Posterior vena cava (tissue), 2 donors: ENCODE measurements at places on chromosomes 4 and X. TPM values are rescaled to one million over a fixed set of nuclear protein-coding genes. Genes with fewer than 3 reads are reported as not detected.
A peak's percentile ranks its signal among the peaks of the same experiment; 100 is the strongest.

The BMP15 gene
- not detected for total RNA-seq

The TEC gene
- 4.6 TPM for total RNA-seq

The TBX22 gene
- total RNA-seq: not detected

The TCEAL7 gene
- total RNA-seq: 7.5 TPM

The SPATA4 gene
- not detected for total RNA-seq

The LINC00632 gene
- total RNA-seq: 742 TPM

The FAM9C gene
- total RNA-seq: not detected

The ITGB1BP2 gene
- total RNA-seq: 9.3 TPM

The LEF1 gene
- total RNA-seq: 2.3 TPM

The PABPC5 gene
- 3.5 TPM for total RNA-seq

DNA sequence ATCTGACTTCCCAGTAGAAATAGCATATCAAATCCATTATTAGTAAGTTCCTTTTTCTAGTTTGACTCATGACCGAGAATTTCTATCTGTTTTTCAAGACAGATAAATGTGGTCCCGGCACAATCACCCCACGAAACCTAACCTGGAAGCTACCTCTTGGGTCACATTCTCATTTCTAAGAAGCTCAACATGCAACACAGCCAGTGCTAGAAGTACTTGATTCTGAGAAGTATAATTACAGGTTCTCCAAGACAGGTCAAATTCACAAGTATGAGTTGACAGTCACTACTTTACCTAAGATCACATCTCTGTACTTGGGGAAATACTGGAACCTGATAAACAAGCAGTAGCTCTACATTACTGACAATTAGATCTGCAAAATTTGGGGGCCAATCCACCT is 54.0 kb upstream of the PLAC1 start:
- no peak for DNase-seq

DNA sequence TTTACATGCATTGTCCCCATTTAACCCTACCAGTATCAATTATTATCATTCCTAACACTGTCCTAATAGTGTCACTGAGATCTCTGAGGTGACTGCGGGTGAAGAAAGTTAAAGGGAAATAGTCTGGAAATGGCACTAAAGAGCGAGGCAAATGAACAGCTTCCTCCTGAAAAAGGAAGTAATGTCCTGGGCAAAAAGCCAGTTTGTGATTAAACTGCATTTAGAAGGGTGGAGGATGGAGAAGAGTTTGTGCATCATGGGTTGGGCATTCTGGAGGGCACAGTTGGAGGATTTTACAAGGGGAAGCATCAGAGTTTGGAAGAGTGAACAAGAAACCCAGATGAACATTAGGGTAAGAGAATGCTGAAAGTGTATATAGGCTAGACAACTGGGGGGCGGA is 60.5 kb upstream of the SLC25A4 start:
- DNase-seq: no peak

GRCh38 chr4:180682776-180683175 is 1560.4 kb upstream of the TENM3 start:
- no peak for DNase-seq

DNA sequence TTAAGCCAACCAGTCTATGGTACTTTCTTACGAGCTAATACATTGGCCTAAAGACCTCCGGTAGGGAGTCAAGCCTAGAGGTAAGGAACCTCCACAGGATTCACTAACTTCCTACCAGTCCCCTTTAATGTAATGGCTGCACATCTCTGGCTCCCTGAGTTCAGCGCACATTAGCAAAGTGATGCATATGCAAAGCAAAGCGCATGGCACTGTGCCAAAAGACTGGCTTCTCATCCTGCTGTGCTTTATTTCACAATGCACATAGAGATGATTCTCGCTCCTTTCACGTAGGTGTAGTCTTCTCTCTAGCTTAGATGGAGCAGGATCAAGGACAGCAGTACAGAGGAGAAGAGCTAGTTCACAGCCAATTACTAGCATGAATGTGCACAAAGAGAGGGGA is 14.6 kb upstream of the CLTRN start:
- DNase-seq: no peak

DNA sequence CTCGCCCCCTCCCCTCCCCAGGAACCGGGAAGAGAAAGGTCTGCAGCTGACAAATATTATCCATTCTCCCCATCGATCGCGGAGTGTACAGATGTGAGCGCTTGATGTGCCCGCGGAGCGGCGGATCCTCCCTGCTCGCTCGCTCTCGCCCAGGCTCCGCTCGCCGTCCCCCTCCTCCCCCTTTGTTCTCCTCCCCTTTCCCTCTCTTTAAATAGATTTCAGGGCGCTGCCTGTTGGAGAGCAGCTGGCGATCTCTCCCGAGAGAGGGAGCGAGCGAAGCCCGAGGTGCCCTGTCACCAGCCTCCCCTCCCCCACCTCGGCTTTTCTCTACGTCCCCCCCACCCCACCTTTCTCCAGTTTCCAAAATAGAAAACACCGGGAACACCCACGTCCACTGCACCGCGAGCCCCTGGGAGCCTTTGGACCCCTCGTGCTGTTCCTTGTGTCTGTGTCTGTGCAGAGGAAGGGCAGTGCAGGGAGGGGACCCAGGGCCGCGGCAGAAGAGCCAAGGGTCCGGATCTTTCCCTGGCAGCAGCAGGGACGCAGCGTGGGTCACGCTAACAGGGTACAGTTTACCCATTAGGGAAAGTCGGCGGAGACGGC is 56.6 kb upstream of the BCOR start:
- peak; percentile 73 for DNase-seq

GRCh38 chr4:90198086-90198847 is 71.1 kb downstream of the CCSER1 start:
- no peak for DNase-seq

DNA sequence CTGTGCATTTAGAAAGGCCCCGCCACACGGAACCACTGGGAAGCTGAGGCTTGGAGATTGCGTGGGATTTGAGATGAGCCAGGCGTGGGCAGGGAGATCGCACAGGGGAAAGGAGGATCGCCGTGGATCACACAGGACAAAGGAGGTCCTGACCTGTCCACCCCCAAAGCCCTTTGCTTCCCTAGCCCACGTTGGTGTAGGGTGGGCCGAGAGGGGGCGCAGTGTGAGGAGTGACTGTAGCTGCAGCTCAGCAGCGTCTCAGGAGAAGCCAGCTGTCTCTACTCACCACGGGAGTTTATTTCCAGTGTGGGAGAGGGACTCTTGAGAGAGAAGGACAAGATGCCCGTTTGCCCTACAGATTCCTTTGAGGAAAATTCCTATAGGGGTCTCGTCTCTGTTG is 62.1 kb downstream of the TBL1X start:
- no peak for DNase-seq

GRCh38 chrX:103687696-103688201 is 1.2 kb upstream of the MORF4L2 start:
- DNase-seq: peak; percentile 84

- DNase-seq: no peak
These were observed 33.9 kb downstream of the SPRY1 start for GRCh38 chr4:123430501-123430900.

DNA sequence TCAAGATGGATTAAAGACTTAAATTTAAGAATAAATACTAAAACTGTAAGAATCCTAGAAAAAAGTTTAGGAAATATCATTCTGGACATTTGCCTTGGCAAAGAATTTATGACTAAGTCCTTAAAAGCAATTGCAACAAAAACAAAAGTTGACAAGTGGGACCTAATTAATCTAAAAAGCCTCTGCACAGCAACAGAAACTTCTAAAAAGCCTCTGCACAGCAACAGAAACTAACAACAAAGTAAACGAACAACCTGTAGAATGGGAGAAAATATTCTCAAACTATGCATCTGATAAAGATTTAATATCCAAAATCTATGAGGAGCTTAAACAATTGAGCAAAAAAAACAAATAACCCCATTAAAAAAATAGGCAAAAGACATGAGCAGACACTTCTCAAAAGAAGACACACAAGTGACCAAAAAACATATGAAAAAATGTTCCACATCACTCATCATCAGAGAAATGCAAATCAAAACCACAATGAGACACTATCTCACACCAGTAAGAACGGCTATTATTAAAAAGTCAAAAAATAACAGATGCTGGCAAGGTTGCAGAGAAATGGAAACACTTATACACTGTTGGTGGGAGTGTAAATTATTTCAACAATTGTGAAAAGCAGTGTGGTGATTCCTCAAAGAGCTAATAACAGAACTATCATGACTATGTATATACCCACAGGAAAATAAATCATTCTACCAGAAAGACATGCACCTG is 5.5 kb upstream of the OPRPN start:
- DNase-seq: no peak

DNA sequence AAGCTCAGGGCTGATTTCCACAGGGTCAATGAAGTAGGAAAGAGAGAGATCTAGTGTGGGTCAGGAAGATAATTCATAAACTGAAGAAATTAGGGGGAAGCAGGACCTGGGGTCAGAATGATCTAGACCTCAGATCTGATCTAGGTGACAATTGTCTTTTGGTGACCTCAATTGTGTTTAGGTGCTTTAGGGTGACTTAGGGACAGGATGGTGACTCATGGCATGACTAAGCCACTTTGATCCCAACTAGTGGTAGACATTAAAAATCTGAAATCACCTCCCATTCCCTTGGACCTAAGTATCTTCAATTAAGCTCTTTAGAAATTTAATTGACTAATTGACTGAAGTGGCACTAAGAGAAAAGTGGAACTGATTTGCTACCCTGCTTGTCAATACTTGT is 36.7 kb upstream of the GRXCR1 start:
- DNase-seq: no peak

GRCh38 chrX:111083081-111083480 is 12.9 kb upstream of the PAK3 start:
- no peak for DNase-seq

- DNase-seq: no peak
These were observed 421.4 kb upstream of the CPXCR1 start for GRCh38 chrX:88325634-88326033.

- no peak for DNase-seq
These were observed 58.9 kb downstream of the PLAC1 start for GRCh38 chrX:134599184-134599914.

DNA sequence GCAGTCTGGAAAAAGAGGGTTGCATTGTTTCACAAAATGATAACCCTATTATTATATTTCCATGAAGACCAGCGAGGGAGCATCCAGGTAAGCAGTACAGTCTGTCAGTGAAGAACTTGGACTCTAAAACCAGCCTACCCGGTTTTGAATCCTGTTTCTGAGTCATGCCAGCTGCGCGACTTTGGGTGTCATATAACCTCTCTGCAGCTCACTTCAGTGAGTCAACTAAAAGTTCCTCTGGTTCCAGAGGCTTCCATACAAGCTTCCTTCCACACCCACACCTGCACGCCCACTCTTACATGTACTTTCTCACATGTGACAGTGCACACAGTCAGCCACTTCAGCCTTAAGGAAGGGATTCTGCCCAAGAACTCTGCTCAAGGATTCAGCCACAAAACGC is 49.8 kb upstream of the PRPS2 start:
- DNase-seq: no peak

- no peak for DNase-seq
These were observed 47.2 kb downstream of the SEL1L3 start for GRCh38 chr4:25815586-25815985.

GRCh38 chr4:95272036-95272435 is 276.7 kb downstream of the UNC5C start:
- no peak for DNase-seq

DNA sequence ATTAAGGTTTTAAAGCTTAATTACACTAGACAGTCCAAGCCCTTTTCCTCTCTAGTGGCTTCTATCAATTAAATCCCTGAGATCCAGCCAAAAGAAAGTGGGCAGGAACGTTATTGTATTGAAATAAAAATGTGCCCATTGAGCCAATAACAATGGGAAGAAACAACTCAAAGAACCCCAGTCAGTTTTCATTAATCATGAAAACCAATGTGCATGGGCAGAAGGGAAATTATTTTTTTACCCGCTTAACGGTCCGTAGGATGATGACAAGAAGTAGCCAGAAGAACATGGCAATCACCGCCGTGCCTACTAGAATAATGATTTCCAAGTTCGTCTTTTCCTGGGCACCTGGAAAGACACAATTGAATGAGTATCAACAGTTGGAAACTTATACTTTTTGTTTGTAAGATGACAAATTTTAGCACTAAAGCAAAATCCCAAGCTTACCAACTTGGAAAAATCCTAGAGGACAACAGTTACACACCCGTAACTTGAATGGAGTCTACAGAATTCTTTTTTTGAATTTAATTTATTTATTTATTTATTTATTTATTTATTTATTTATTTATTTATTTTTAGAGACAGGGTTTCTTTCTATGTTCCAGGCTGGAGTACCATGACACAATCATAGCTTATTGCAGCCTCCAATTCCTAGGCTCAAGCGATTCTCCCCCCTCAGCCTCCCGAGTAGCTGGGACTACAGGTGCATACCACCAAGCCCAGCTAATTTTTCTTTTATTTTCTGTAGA is 26.8 kb downstream of the KDR start:
- no peak for DNase-seq

DNA sequence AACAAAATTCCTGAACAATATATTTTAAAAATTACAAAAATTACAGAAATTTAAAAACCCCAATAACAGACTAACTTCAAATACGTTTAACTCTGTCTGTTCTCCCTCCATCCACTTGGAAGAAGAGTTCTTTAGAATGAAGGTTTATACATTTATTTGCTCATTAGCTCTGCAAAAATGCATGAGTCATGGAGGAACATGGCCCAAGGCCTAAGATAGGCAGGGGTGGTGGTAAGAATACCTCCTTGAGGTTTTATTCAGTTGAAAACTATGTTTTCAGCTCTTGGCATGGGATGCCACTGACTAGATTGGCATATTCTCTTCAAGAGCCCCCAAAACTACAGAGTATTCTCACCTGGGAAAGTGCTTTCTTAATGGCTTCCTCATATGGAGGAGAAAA is 8.8 kb upstream of the LRRC66 start:
- DNase-seq: no peak

- no peak for DNase-seq
These were observed 49.7 kb upstream of the ANKRD17 start for GRCh38 chr4:73308286-73308685.

GRCh38 chr4:36326476-36327029 is 45.1 kb downstream of the DTHD1 start:
- no peak for DNase-seq

GRCh38 chr4:177190995-177191580 is 118.6 kb upstream of the NEIL3 start:
- DNase-seq: no peak

GRCh38 chrX:77743720-77744119 is 42.3 kb downstream of the ATRX start:
- DNase-seq: no peak

GRCh38 chrX:154809939-154810665 is 4.8 kb upstream of the MPP1 start:
- DNase-seq: no peak
